Islet precursor cell (in vitro differentiated cells): ENCODE measurements at places on chromosomes 3 and 15.

DNA sequence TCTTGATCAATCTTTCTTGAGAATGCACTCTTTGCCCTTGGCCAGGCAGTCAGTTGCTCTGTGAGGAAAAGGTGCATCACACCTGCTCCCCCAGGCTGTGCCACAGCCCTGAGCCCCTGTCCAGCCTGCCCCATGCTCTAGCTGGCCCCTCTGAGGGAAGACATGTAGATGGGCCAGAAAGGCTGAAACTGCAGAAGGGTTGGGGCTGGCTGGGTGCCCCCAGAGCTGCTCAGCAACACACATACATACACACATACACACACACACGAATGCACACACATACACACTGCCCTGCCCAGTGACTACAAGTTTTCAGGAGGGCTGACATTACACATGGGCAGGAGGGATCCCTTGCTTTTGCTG lies 16.4 kb downstream of the TBC1D21 start:
- no peak for DNase-seq

DNA sequence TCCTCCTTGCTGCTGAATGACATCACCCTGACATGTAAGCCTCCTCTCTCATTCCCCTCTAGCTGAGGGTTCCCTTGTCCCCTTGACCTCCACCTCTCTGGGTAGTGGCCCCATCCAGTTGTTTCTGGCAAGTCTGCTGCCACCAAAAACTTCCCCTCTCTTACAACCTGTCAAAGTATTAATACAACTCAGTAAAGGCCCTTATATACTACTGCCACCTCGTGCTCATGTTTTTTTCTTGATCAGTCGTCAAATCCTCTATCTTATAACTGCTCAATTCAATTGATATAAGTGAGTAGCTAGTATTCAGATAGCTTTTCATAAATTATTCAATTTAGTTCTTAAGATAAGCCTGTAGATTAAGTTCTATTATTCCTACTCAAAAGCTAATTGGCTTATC lies 249.6 kb downstream of the MBNL1 start:
- DNase-seq = no peak

GRCh38 chr3:32366638-32367397 lies 24.8 kb upstream of the CMTM7 start:
- DNase-seq = peak; percentile 77

GRCh38 chr3:197592361-197593045 lies 36.7 kb upstream of the BDH1 start:
- DNase-seq = no peak

DNA sequence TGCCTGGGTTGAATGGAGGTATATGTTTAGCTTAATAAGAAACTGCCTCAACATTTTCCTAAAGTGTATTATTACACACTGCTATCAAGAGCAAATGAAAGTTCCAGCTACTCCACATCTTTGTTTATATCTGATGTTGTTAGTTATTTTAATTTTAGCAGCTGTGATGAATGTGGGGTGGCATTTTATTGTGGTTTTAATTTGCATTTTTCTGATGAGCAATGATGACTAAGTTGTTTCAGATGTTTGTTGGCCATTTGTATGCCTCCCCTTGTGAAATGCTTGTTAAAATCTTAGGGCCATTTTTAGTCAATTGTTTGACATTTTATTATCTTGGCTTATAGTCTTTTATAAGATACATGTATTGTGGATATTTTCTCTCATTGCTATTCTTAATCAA lies 260.4 kb upstream of the SLCO3A1 start:
- DNase-seq = no peak

DNA sequence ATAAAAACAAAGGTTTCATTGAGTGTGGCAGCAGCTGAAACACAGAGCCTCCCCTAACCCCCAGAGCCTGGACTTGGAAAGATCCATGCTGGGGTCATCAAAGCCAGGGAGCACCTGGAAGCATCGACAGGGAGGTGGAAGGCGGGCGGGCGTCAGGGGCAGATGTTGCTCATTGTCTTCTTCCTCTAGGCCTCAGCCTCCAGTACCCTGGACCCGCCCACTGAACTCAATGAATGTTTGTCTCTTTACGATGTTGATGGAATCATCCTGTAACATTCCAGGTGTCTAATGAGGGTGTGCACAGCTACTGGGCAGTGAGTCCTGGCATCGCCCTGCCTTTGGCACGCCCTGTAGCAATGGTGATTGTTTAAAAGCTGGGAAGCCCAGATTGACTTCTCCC lies 9.8 kb downstream of the GP5 start:
- no peak for DNase-seq

GRCh38 chr3:188082450-188082849 lies 71.5 kb upstream of the LPP start:
- DNase-seq = no peak

DNA sequence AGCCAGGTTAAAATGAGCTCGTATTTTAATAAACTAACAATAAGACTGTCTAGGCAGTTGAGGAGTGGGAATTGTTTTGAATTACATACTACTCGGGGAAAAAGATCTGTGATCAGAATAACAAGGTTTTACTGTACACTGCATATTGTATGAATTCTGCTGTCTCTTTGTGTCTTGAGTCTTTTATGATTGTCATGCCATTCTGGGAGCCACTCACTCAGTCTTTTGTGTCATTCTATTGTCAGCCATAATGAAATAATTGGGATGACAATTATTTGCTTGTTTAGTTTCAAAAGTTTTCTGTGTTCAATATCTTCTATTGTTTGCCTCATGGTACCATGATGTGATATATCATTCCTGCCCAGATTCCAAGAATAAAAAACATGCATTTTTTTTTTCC lies 339.6 kb upstream of the TBL1XR1 start:
- DNase-seq = no peak

DNA sequence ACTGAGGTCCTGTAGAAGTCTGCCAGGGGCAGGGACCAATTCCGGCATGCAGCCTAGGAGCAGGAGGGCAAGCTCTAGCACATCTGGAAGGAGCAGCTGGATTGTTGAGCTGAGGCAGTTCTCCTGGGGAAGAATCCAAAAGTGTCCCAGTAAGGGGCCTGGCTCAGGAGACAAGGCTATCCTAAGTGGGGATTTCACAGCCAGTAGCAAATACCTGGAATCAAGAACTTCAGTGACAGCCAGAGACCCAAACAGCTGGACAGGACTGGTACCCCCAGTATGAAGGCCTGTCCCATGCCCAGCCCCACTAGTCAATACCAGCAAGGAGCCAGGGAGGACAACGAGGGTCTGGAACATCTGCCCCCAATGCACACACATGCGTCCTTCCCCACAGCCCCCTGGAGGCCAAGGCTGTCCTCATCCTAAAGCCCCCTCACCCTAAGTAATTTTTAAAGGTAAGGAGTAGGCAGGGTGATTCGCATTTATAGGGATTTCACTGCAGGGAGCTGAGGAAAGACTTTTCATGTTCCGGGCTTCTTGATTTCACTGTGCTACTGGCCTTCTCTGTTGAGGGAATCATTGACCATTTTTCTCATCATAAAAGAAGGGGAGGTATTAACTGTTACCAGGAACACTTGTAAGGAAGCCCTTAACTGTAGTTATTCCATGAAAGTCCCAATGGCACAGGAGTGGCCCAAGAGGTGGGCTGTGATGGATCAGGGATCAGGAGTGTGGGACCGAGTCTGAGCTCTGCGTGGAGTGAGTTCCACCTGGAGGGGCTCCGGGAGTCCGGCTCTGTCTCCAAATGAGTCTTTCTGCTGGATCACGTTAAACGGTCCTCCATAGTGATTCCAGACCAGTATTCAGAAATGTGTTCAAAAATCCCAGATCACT lies 2.6 kb upstream of the CHSY1 start:
- no peak for DNase-seq

DNA sequence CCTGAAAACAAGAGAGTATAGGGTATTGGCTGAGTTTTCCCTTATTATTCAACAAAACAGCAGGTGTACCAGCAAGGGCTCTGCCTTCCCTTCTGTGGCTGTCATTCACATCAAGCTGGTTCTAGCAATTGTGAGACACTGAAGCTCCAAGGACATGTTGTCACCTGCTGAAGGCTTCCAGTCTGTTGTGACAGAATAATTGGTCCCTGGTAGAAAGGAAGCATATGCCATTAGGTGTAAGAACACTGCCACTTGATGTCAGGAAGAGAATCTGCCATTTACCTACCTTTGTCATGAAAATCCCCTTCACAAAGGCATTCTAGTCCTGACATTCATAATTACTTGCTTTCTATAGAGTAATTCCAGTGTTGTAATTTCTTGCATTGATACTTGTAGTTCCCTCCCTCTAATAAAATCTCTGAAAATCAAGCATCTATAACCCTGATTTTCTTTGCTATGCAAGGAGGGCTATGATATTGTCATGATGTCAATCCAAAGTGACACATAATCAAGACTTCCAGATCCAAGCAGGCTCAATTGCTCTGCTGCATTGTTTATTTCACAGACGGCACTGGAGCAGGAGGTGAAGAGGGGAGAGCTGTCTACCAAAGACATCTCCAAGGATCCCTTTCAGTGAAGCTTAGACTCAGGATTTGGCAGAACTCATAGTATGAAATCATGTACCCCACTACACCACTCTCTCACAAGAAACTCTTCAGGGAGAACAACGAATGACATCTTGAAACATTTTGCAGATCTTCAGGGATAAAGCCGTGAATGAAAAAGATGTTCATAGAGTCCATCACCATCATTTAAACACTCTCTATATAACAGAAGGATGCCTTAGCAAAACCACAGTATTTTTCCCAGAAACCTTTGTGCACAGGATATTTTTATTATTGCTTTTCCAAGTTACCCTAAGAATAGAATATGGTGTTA lies 425.3 kb downstream of the RBMS3 start:
- no peak for DNase-seq

- DNase-seq = no peak
Measured at GRCh38 chr3:160010578-160010977, 21.9 kb downstream of the IL12A start.

DNA sequence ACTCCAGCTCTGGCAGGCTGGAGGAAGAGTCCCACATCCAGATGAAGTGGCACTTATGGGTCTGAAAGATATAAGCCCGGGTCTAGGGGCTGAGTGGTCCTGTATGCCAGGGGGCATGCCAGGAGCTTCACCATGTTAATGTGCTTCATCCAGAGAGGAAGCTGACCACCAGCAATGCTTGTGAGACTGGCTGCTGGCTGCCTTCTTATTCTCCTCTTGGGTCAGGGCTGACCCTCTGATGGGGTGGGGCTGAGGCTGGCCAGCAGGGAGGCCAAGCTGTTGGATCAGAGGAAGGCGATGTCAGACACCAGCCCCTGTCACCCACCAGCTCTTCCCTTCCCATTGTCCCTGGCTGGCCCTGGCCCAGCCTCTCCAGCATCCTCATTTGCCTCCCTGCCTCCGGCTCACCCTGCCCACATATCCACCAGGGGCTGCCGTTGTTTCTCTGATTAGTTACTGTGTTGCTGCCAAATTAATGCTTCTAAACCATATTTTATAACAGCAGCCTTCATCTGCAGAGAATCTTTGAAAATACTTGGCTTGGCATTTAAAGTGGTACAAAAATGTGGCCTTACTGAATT lies 20.4 kb upstream of the PSTPIP1 start:
- DNase-seq = peak; percentile 44

DNA sequence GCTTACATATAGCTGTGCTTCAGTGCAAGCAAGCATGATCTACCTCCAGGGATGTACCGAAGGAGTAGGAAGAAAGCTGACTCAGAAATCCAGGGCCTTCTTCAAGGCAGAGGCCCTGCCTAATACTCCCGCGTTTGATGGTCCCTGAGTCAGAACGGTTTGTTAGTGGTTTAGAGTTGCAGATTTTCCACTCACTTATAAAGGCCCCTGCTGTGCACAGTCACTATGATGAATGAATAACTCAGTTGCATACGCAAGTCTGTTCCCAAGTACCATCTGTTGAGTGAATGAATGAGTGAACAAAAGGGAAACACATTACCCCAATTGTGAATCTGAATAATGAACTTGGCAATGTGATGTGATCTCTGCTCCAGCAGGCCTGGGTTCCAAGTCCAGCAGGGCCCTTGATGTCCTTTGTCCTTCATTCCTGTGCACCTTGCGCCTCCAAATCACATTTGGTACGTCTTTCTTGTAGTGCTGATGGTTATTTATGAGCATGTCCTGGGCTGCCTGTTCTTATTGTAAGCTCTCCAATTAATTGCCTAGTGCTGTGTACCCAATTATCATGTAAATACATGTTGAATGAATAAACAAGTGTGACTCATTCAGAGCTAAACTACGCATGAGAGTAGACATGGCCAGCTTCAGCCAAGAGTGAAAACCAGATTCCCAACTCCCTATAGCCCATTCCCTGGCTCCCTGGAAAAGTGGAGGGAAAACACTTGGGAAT lies 85.3 kb upstream of the LIMD1 start:
- no peak for DNase-seq

DNA sequence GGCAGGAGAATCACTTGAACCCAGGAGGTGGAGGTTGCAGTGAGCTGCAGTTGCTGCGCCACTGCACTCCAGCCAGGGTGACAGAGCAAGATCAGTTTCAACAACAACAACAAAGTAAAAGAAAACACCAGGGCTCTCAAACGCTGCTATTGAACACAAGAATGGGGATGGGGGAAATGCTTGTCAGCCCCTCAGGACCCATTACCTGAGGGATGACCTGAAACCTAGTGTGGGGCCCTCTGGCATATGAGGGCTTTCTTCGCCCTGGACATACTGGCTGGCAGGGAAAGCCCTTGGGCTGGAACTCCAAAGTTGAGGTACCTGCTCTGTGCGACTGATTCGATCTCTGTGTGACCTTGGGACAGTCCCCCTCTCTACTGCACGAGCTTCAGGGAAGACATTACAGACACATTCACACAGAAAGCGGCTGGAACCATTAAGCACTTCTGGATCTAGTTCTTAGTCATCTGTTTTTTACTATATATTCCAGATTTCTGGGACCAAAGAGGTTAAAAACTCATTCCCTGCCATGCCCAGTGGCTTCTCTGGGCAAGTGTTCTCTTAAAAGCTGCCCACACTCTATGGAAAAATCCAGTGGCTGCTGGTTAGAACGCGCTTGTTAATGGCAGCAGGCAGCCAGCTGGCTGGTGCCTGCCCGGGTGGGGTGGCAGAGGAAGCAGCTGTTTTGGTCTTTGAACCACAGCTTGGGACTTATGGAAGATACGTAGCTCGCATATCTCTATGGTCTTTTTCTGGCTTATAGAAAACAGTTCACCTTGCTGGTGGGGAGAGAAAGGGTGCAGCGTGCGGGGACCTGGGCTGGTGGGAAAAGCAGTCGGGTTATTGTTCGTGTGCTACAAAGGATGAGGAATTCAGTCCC lies 57.2 kb downstream of the ATP1B3 start:
- no peak for DNase-seq

DNA sequence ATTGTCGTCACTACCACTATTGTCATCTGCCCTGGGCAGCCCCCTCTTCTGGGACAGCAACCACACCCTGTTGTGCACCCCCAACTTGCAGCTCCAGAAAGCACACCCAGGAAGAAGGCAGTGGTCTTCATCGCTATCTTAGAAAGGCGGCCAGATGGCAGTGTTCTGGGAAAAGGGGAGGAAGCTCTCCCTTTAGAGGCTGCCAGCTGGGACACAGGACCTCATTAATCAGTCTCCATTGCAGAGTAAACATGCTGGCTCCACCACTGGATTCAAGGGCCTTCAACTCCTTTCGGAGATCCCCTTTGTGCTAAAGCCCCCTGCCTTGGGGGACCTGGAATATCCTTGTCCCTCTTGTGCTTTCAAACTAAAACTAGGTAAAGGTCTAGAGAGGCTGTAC lies 199.3 kb upstream of the LINGO1 start:
- DNase-seq = no peak
